ENCODE measurements at places on chromosomes 12 and 14.

- no peak for DNase-seq
Measured at GRCh38 chr12:99302874-99303273, 344.7 kb upstream of the GARIN6 start.

- DNase-seq, result no peak
Measured at GRCh38 chr14:90969531-90970166, 90.8 kb downstream of the RPS6KA5 start.

DNA sequence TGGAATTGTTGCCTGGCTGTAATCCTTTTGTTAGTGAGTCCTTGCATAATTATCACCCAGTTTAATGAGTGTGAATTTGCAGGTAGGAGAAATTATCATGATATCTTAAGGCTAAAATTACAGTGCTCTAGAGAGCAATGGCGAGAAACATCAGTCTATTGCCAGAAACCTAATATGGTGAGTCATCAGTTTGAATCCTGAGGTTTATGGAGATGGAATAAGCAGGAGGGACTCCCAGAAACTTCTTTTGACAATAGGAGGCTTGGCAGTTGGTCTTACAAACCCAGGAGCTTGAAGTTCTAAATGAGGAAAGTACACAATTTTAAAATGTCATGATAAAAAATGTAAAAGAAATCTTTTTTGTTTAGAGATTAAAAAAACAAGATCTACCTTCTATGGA, 31.5 kb upstream of the CRADD start:
- DNase-seq, result no peak

DNA sequence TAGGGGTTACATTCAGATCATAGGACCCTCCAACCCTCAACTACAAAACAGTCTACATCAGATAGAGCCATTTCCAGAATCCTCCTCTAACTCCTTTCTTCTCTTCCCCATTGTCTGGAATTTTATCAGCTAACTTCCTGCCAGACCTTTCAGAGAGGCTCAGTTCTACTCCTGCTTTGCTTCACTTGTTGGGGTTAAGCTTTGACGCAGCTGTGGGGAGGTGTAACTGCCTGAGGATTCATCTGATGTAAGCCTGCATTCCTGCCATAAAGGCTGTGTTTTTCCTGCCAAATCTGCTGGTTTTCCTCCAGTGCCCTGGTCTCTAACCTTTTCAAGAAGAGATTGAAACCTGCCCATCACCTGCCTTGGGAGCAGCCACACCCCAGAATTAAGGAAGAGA, 16.9 kb downstream of the DHRS2 start:
- DNase-seq, result no peak

DNA sequence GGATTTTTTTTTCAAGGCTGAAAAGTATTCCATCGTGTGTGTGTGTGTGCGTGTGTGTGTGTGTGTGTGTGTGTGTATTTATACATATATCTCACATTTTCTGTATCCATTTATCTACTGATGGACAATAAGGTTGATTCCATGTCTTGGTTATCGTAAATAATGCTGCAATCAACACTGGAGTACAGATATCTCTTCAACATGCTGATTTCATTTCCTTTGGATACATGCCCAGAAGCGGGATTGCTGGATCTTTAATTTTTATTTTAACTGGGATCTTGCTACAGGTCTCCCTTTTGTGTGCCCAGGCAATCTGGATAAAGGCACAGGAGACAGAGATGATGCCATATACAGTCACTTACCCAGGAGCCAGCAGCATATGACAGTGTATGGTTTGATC, 338.1 kb downstream of the SOX5 start:
- no peak for DNase-seq

GRCh38 chr12:127660961-127661360, 606.0 kb upstream of the TMEM132C start:
- DNase-seq, result no peak

DNA sequence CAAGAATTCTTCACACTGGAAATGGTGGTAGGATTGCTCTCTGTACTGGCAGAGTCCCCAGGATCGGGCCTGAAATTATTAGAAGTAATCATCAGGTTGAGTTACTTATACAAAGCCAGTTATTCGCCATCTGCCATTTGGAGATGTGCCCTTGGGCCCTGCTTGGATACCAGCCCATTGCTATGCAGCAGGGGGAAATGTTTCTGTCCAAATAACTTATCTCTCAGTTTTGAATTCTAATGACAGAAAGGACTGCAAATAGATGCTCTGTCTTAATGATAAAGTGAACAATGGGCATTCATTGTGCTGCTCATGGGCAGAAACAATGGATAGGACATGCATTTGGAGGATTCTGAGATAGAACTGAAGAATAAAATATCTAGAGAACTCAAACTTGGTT, 139.1 kb upstream of the PELI2 start:
- DNase-seq, result no peak

- peak; percentile 24 for DNase-seq
Measured at GRCh38 chr14:22994762-22995275, 12.5 kb upstream of the AJUBA start.

GRCh38 chr12:13152281-13152680, 44.2 kb upstream of the EMP1 start:
- no peak for DNase-seq

- peak; percentile 38 for DNase-seq
Measured at GRCh38 chr12:94841177-94841576, 162.3 kb downstream of the NDUFA12 start.

- DNase-seq, result no peak
Measured at GRCh38 chr12:89568484-89568883, 42.6 kb upstream of the POC1B start.

DNA sequence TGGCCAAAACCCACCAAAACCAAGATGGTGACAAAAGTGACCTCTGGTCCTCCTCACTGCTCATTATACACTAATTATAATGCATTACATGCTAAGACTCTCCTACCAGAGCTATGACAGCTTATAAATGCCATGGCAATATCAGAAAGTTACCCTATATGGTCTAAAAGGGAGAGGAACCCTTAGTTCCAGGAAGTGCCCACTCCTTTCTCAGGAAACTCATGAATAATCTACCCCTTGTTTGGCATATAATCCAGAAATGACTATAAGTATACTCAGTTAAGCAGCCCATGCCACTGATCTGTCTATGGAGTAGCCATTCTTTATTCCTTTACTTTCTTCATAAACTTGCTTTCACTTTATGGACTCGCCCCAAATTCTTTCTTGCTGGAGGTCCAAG, 43.0 kb upstream of the FUT8 start:
- DNase-seq, result no peak

GRCh38 chr14:22872833-22873520, 1.4 kb downstream of the LRP10 start:
- no peak for DNase-seq

DNA sequence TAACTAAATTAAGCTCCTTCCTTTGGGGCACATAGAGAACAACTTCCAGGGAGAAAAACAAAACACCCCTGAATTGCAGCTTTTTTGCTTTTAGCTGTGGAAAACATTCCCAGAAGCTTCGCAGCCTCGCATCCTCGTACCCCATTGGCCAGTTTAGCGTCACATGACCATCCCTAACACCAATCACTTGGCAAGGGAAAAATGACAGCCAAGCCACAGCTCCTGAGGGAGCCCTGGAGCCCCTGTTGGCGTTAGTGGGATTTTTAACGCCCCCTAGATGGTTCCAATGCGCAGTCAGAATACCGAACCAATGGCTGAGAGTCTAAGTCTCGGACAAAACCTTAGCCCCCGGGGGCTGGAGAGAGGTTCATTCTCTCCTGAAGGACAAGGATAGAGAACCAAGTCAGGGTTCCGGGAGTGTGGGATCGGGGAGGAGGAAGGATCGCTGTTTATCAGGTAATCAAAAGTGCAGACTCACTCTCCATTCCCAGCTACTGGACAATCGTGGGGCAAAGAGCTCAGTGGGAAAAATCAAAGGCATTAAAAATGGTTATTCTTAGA, 135.6 kb upstream of the HIF1A start:
- DNase-seq, result peak; percentile 90

GRCh38 chr14:98634043-98634820, 637.8 kb downstream of the BCL11B start:
- DNase-seq, result peak; percentile 12

DNA sequence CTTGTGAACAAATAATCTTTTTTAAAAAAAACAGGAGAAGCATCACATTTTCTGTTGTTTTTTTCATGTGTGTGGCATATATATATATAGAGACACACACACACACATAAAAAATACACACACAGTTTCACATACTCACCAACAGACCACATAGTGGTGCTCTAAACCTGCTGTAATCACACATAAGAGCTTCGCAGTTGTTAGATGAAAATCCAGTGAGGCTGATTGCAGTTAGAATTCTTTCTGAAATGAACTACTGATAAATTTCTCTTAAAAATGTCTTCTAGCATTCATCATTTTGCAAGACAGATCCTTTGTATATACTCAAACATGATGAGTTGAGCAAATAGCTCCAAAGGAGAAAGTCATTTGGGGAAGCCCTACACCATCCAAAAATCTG, 434.3 kb upstream of the STXBP6 start:
- DNase-seq, result no peak

- DNase-seq, result no peak
Measured at GRCh38 chr12:81412940-81413339, 335.1 kb downstream of the ACSS3 start.

- DNase-seq, result no peak
Measured at GRCh38 chr12:10783252-10783651, 19.2 kb downstream of the TAS2R7 start.
